CD8-positive, alpha-beta memory T cell (primary cell): ENCODE measurements at places on chromosomes 16 and 17. TPM values are rescaled to one million over a fixed set of nuclear protein-coding genes. Genes with fewer than 3 reads are reported as not detected.

DNA sequence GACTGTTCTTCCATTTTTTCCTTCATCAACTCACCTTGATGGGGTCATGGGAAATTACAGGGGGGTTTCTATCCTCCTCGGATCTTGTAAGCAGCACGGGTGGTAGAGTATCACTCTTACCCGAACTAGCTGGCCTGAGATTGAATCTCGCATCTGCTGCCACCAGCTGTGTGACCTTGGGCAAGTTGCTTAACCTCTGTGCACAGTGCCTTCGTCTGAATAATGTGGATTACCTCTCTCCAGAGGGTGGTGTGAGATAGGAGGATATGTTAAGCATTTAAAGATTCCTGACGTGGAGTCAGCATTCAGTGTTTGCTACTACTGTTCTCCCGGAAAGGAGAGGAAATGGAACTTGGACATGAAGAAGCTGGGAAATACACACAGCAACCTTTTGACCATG, 24.4 kb downstream of the LASP1 start:
- no peak for DNase-seq

- DNase-seq: no peak
These were observed 91.7 kb downstream of the RPGRIP1L start for GRCh38 chr16:53612003-53612402.

GRCh38 chr17:7729816-7730215, 12.3 kb downstream of the DNAH2 start:
- no peak for DNase-seq

GRCh38 chr17:63423251-63423950, 22.7 kb downstream of the CYB561 start:
- DNase-seq: no peak

DNA sequence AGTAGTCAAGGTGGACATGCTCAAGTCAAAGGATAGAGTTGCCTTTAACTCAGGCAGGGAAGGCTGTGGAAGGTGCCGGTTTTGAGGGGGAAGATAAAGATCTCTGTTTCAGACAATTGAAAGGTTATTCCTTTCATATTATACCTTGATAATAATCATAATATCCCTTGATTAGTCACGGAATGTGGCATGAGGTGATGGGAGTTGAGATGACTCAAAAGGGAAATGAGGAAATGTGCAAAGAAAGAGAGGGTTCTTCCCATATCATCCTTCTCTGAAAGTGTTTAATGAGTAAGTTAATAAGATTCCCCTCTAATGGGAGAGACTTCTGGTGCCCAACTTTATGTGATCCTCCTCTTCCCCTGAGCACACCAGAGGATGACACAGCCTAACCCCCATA, 43.1 kb upstream of the HS3ST2 start:
- no peak for DNase-seq

GRCh38 chr16:46583036-46583435, 38.1 kb downstream of the SHCBP1 start:
- DNase-seq: no peak

- no peak for DNase-seq
These were observed 107.0 kb downstream of the ZFHX3 start for GRCh38 chr16:72940886-72941285.

DNA sequence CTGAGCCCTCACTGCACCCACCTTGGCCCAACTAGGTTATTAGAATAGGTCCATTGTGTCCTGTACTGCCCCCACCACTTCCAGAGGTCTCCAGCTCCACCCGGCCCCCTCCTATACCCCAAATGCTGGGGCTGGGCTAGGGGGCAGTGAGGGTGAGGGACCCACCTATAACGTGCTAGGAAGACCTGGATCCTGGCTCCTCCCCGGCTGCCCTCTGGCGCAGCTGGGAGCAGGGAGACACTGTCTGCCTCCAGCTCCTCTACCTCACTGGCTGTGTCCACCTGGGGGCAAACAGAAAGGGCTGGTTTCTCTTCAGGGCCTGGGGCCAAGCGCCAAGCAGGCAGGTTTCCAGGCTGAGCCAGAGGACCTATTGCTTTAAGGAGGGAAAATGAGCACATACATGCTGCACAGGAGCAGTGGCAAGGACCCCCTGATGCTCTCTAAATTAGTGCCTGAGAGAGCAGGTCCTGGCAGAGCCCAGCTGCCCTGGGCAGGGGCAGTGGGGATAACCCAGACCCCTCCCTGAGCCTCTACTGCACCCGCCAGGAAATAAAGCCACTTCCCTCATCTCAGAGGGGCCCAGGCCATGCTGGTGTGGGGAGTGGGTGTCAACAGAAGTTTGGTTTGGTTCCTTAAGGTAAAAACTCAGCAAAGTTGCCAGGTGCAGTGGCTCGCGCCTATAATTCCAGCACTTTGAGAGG, 12.2 kb downstream of the TSPOAP1 start:
- no peak for DNase-seq

DNA sequence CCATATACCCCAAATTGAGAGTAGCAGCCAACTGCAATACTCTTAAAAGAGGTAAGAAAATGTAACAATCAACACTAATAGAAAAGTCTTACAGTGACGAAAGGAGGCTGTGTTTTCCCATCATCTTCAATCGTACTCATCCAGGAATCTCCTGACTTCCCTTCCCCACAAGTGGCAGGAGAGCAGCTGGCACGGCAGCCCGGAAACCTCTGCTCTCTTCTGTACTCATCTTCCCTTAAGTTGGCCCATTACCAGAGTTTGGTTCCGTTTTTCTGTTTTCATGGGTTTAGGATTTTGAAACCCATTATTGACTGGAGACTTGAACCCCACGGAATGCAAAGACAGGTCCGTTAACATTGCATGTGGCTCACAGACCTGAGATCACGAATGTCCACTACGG, 11.7 kb upstream of the CD300H start:
- DNase-seq: no peak

DNA sequence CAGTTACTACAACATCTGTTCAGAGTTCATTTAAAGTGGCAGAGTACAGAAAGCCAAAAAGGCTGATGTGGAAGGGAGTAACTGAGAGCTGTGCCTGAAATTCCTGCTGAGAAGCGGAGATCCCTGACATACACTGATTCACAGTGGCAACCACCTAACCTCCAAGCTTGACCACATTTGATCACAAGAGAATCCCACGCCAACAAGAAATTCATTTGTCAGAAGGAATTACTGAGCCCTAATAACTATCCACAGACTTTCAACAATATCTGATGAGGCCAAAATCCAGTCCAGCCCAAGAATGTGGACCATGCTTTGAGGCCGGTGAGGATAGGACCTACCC, 168.5 kb upstream of the RPH3AL start:
- DNase-seq: no peak

DNA sequence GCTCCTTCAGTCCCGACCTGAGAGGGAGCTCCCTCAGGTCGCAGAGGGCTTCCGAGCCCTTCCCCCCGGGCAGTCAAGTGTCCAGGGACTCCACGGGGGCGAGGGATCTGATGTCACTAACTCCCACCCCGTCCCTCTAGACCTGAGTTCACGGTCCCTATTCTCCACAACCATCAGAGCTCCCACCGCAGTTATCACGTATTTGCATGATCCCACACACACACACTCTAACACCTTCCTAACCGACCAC, 3.7 kb upstream of the PER1 start:
- DNase-seq: no peak

DNA sequence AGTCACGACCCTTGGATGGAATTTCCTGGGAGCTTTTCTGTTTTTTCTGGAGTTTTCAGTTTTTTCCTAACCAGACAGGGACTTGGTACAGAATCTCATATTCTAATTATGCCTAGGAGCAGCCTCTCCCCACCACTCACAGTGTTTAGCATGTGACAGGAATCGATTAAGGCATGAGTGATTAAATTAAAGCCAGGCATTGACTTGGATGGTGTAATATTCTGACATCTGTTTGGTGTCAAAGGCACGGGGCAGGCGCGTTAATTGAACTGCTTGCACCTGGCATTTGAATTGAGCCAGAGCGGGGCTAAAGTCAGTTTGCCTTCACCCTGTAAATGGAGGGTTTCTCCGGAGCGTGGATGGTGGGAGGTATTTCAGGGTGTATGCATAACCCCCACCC, 11.9 kb downstream of the MAPT start:
- no peak for DNase-seq

- DNase-seq: no peak
These were observed 71.6 kb downstream of the RAI1 start for GRCh38 chr17:17752821-17753321.

GRCh38 chr16:5763176-5763575, 665.6 kb upstream of the EEF2KMT start:
- no peak for DNase-seq

GRCh38 chr17:45841186-45841585, 3.5 kb upstream of the SPPL2C start:
- no peak for DNase-seq

DNA sequence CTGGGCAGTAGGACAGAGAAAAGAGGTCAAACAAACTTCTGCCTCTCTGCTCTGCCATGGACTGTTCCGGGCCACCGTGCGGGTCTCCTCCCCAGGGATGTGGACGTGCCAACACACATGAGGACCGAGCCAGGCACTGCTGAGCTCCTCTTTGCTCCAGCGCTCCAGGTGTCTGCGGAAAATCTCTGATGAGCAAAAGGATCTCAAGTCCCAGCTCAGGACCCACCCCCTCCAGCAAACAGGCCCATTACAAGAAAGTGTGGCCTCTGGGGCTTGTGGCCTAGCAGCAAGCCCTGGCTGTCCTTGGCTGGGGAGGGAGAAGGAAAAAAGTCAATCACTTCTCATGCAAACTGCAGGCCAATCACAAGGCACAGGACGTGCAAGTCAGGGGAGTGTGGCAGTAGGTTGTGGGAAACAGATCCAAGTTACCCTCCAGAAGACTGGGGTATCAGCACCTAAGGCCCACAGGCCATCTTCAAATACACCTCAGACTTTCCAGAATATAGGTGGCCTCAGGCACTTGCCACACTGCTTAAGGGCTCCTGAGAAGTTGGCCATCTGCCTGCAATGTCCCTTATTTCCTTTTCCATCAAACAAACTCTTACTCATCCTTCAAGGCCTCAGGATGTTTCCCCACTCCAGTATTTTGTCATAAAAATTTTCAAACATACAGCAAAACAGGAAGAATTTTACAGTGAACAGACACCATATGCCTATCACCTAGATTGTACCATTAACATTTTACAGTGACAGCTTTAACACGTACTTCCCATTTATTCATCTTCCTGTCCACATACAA, 36.0 kb upstream of the SREBF1 start:
- no peak for DNase-seq

- no peak for DNase-seq
These were observed 52.4 kb upstream of the NLK start for GRCh38 chr17:27990100-27990499.

DNA sequence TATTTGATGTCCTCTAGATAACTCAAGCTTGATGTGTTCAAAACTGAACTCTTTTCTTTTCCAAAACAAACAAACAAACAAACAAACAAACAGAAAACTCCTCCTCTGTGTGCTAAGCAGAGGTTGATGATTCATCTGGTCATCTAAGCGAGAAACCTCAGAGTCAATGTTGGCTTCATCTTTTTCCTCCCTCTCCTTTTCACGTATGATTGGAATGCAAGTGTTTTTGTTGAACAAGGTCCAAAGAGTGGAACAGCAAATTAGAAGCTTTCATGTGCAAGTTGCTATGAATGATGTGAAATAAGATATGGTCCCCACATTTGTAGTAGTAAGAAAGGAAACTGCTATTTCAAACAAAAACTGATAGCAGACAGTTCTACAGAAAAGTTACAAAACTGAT, 52.5 kb downstream of the TBX4 start:
- DNase-seq: no peak

DNA sequence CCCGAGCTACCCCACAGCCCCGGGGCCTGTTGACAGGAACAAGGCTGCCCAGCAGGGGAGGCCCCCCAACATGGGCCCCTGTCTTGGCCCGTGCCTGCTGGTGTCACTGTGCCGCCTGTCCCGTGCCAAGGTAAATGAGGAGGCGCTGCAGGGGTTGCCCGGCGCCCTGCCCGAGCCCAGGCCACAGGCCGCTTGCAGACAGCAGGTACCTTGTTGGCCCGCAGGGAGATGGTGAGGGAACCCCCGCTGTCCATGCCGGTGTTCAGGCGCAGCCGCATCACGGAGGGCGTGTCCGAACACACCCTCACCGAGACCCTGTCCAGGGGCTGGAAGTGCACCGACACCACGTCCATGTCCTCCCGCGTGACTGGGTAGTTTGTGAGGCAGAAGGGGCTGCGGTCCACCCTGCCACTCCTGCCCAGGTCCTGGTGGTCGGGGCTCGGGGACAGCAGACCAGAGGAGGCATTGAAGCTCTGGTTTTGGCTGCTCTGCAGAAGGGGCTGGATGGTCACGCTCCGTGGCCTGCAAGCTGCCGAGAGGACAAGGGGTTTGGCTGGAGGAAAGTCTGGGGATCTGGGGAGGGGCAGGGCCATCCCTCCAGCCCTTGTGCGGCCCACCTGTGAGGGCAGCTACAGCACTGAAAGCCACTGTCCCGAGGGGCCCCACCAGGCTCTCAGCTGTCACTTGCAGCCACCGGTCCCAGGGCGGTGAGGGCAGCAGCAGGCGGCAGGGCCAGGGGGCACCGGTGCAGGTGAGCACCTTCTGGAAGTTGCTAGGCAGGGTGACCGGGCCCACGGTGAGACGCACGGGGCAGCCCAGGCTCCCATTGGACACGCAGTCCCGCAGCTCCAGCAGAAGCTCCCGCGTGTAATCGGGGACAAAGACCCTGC, 5.6 kb downstream of the PGAP6 start:
- no peak for DNase-seq

DNA sequence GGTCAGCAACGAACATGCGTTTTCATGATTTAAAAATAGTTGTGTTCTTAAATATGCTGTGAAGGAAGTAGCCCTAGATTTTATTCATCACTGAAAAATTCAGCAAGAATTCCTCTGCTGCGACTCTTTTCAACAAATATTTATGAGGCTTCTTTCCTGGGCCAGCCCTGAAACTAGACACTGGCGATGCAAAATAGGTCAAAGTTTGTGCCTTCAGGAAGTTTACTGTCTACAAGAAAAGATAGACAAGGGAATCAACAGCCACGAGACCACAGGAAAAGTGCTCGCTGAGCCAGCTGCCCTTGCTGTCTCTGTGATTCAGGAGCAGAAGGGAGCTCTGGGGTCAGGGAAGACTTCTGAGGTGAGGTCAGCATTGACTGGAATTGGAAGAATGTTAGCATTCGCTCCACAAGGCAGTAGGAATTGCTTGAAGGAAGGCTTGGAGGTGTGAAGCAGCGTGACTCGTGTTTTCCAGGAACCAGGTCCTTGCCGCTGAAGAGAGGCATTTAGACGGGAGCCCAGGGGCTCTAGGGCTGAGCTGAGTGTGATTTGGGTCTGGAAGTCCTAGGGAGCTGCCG, 1.9 kb upstream of the RPL26 start:
- DNase-seq: no peak

GRCh38 chr16:15450624-15451023, 16.2 kb downstream of the BMERB1 start:
- no peak for DNase-seq

TLCD1 gene
- 36.5 TPM for total RNA-seq

SPN gene
- total RNA-seq: 144 TPM

PRR11 gene
- 36.3 TPM for total RNA-seq

TNFRSF17 gene
- not detected for total RNA-seq

FGF11 gene
- 0.85 TPM for total RNA-seq

GLP2R gene
- not detected for total RNA-seq

ENGASE gene
- total RNA-seq: 38.3 TPM

SLC38A8 gene
- not detected for total RNA-seq

TMEM106A gene
- total RNA-seq: 10.2 TPM

ZNF423 gene
- not detected for total RNA-seq

DNAAF1 gene
- total RNA-seq: 0.31 TPM

HELZ gene
- total RNA-seq: 56.4 TPM

FSCN2 gene
- 0.49 TPM for total RNA-seq

FNDC8 gene
- 0.15 TPM for total RNA-seq

TBX2 gene
- total RNA-seq: 0.11 TPM
